ENCODE measurements at places on chromosomes 4 and X. TPM values are rescaled to one million over a fixed set of nuclear protein-coding genes. Genes with fewer than 3 reads are reported as not detected.

- DNase-seq: no peak
Observed at GRCh38 chr4:100833906-100834305, 316.1 kb upstream of the EMCN start.

GRCh38 chr4:64784125-64784524 is 374.9 kb upstream of the TECRL start:
- peak; percentile 47 for DNase-seq

- peak; percentile 33 for DNase-seq
Observed at GRCh38 chr4:93897559-93897958, 69.0 kb downstream of the ATOH1 start.

The IL1RAPL1 gene
- total RNA-seq: not detected

The TBC1D25 gene
- 3.8 TPM for total RNA-seq

The FGF13 gene
- total RNA-seq: 1.2 TPM

The LDB2 gene
- not detected for total RNA-seq

Measured in bronchial epithelial cell (primary cell).